HFF-Myc (cell line): ENCODE measurements at places on chromosomes 4 and X.

DNA sequence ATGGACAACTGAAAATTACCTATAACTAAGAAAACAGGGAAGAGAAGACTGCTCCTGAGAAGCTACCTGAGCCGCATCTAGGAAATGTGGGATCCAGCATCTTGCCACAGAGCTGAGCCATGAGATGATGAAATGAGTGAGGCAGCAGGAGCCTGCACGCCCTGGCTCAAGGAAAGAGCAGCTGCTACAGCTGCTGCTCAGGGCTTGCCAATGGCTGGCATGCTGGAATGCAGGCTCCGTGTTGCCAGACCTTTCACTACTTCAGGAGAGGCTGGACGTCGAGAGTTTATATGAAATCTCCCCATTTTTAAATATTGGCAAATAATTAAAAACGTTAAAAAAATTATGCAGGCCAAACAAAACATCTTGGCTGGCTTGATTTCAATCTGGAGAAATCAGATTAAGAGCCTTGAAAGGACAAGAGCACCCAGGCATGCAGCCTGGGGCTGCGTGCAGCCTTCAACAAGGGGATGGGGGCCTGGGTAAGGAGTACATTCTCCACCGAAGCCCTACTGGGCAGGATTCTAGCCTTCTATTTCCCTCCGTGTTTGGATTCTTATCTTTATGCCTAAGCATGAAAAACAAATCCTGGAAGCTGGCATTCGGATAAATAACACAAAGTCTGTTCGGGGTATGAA, 227.6 kb downstream of the NR3C2 start:
- DNase-seq, result no peak

DNA sequence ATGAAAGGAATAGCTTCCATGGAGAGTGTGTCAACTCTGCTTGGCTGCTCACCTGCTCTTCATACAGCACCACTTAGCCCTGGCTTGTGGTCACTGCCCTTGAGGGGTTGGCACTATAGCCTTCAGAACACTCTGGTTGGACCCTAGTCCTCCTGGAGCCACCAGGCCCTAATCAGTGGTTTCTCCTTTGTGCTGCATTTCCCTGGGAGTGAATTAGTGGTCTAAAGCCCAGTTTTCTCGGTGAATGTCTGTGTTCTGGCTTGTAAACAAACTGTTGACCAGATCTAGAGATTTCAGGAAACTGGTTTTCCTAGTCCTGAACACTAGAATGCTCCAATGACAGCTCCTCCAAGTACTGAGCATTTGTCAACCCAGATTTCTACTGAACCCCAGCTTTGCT, 28.6 kb upstream of the TMEM154 start:
- no peak for DNase-seq

DNA sequence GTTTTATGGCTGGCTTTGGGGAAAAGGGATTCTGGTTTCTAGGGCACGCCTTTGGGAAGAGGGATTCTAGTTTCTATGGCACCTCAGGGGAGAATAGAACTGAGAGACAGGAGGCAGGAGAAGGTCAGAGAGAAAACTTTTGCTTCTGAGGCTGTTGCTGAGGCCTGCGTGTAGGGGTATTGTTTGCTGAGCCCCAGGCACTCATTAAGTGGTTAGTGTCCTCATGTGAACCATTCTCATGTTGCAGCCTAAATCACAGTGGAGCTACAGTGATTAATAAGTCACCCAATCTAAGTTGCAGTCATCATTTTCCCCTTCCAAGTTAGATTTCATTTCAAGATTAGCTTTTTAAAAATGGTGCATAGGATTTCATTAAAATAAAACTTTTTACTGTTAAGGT, 29.0 kb downstream of the VCX3A start:
- DNase-seq, result no peak

DNA sequence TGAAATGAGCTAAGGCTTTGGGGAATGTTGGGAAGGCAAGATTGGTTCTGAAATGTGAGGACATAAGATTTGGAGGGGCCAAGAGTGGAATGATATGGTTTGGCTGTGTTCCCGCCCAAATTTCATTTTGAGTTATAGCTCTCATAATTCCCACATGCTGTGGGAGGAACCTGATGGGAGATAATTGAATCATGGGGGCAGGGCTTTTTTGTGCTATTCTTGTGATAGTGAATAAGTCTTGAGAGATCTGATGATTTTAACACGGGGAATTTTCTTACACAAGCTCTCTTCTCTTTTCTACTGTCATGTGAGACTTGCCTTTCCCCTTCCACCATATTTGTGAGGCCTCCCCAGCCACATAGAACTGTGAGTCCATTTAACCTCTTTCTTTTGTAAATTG, 157.6 kb upstream of the C1QTNF7 start:
- no peak for DNase-seq
